ENCODE measurements at places on chromosomes 3 and 15.
A peak's percentile ranks its signal among the peaks of the same experiment; 100 is the strongest.

- DNase-seq = no peak
Observed at GRCh38 chr3:143358793-143359491, 239.4 kb downstream of the CHST2 start.

- DNase-seq = no peak
Observed at GRCh38 chr3:99419116-99419515, 219.3 kb upstream of the COL8A1 start.

GRCh38 chr3:16538507-16538906 lies 25.0 kb upstream of the RFTN1 start:
- no peak for DNase-seq

GRCh38 chr15:84821501-84822021 lies 4.4 kb downstream of the ALPK3 start:
- no peak for DNase-seq

DNA sequence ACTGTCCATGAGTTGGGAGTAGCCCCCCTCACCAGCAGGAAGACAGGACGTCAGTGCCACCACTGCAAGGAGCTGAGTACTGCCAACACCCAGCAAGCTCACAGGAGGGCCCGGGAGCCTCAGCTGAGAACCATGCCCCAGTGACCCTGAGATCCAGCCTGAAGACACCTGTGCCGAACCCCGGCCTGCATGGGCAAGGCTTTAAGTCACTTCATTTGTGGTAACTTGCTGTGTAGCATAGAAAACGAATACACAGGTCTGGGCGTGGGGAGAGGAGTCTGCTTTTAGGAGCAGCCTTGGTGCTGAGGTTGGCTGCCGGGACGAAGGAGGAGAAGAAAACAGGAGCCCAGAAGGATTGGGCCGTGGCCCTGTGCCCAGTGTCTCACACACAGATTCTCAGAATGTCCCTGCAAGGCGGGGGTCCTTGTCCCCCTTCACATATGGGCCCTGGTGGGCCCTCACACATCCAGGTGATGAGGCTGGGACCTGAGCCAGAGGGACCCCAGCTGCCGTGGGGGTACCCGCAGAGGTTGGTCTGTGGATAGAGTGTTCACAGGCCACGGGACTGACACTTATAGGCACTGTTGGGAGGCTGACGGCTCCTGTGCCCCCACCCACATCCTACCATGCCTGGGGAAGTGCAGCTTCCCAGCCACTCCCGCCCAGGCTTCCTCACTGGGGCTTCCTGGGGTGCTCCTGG lies 85.3 kb downstream of the PLXNA1 start:
- DNase-seq = no peak

GRCh38 chr15:78213956-78214355 lies 20.4 kb downstream of the ACSBG1 start:
- DNase-seq = no peak

GRCh38 chr3:141454906-141455602 lies 31.8 kb upstream of the RASA2 start:
- peak; percentile 93 for DNase-seq

GRCh38 chr15:55256281-55257011 lies 33.2 kb downstream of the RAB27A start:
- DNase-seq = no peak

DNA sequence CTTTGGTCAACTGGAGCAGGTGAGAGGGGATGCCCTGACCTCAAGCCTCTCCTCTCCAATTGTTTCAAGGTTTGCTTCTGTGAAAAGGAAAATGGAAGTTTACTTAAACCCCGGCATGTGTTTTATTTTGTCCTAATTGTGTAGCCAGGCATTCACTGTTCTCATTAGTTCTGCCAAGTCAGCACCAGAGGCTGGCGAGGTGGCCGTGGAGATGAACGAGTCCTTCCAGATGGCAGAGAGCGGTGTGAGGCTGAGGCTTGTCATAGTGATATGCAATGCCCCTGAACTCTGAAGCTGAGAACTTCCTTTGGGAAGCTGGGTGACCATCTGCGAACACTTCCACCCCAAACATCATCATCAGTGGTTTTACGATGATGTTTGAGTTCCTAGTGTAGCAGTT lies 199.6 kb downstream of the TJP1 start:
- DNase-seq = no peak
